Effector memory CD4-positive, alpha-beta T cell (primary cell): ENCODE measurements at places on chromosomes 3 and 15.

DNA sequence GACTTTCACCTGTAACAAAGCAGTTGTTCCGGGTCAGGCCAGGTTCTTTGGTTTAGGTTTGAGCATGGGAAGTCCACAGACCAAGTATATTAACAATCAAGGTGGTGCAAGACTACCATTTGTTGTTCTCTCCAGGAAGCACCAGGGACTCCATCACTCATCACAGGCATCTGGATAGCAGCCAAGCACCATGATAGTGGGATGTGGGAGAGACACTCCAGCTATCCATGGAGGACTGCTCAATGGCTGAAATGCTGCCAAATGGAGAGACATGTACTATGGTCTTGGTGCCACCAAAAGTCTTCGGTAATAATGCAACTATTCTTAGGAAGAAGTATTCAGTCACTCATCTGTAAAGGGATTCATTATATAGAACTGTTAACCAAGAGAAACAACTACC, 143.0 kb downstream of the TNIK start:
- no peak for DNase-seq

- no peak for DNase-seq
Observed at GRCh38 chr3:195312714-195313113, 41.8 kb upstream of the XXYLT1 start.

- no peak for DNase-seq
Observed at GRCh38 chr15:79045041-79045440, 45.5 kb downstream of the RASGRF1 start.

GRCh38 chr15:84661001-84661400, 3.0 kb upstream of the NMB start:
- no peak for DNase-seq

GRCh38 chr3:46854555-46854991, 8.7 kb downstream of the MYL3 start:
- DNase-seq, result no peak

DNA sequence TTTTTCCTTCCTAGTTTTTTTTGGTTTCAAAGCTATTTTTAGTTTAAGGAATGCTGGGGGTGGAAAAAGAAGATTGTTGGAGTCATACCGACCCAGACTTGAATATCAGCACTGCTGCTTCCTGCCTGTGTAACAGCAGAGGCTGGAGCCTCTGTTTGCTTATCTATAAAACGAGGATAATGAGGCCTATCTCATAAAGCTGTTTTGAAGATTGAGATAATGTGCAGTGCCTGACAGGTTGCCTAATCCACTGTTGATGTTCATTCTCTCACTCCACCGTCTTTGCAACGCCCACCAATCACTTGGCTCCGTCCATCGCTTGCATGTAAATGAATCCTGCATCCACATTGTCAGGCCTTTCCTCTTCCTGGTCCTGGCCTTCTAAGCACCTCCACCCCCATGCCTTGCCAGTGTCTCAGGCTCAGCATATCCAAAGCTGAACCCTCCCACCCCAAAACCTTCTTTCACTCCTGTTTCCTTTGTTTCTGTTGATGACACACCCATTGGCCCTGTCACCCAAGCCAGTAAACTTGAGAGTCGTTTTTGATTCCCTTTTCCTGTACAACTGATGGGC, 94.9 kb downstream of the MEX3B start:
- DNase-seq, result no peak

DNA sequence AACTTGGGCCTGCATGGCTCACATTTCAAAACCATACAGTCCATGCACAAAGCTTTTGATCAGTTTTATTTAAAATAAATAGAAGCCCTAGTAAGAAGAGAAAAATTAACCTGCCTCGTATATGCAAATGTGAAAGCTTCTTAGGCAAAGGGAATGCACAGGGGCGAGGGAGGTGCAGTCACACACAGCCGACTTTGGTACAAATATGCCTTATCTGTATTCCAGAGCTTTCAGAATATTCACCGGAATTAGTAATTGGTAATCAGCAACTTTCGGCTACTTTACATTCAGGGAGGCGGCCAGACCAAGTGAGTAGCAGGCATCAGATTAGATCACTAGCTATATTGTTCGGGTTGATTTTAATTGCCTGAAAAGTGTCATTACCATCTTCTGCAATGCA, 7.5 kb downstream of the CNTN3 start:
- no peak for DNase-seq

DNA sequence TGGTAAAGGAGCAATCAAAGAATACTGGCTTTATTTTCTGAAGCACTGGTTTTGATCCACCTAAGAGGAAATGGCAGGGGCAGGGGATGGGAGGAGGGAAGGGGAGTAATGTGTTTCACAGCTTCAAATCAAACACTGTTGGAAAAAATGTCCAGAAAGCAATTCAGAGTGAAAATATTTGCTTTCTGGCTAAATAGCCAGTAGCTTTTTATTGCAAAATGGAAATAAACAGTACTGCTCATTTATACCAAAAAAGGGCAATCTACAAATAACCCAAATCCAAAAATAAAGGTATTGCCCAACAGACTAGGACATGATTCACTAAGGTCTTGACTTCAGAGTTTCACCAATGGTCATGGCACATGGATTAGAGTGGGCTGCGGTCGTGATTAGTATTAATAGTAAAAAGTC, 279.3 kb upstream of the THBS1 start:
- no peak for DNase-seq

DNA sequence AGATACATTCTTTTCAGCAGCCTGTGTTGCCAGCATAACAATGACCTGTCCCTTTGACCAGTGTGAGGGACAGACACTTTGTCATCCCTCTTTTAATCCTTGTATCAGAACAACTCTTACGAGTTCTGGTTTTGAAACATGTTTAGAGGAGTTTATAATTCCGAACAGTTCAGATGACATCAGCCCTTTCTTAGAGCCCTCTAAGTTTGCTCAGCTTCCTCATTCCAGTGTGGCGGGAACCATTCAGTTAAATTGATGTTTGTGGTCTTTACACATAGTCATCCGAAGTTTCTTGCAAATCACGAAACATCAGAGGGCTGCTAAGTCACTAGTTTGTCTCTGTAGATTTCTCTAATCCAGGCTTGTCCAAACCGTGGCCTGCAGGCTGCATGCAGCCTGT, 102.5 kb downstream of the AKAP13 start:
- no peak for DNase-seq

GRCh38 chr3:180961087-180961486, 28.4 kb downstream of the DNAJC19 start:
- DNase-seq, result no peak

DNA sequence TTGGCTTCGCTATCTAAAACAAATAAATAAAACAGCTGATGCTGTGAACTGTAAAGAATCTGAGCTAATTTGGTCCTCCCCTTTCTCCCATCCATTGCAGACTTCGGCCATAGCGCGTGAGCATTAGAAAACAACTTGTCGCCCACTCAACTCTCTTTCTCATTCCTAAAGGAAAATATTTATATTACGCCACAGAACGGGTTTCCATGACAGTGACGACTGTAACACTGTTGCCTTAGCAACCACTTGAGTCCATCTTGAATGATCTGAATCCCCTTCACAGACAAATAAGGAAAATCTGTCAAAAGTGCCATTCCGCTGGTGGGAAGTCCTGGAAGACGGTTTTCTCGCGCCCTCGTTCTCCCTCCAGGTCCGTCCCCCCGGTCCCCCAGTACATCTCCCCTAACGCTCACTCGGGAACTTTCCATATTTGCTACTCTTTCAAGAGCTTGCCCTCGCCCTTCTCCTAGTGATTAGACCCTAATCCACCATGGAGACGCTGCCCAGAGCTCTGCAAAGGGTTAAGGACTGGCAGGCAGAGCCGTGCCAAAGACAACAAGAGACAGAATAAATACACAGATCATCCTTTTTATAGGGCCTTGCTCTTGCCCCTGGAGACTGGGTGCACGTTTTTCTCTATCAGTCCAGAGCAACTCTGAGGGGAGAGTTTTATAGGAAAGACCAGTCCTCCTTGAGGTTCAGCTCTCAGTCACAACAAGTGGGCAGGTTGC, 50.5 kb downstream of the CRYGS start:
- DNase-seq, result no peak

DNA sequence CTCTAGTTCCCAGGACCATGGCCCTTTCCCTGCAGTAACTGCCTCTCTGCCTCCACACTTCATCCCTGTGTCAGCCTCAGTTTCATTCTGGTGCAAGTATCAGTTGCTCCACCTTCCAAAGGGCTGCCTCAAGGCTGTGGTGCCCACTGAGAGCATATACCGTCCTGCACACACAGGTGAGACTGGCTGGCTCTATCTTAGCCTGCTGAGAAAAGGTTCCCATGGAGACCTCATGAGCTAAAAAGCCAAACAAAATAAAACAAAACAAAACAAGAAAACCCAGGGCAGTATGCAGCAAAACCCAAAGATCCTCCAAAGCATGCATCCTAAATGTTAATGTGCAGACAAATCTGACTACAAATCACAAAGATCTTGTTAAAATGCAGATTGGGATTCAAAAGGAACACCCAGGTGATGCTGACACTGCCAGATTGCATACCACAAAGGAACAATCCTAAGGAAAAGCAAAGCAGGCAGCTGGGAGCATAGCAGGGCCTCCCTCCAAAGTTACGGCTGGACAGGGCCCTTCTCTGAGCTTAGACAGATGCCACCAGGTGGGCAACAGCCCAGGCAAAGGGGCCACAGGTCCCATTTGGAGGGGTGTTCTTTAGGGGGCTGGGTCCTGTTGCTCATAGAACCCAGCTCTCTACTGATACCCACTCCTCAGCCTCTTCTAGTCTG, 76.3 kb upstream of the SLCO2A1 start:
- DNase-seq, result no peak

DNA sequence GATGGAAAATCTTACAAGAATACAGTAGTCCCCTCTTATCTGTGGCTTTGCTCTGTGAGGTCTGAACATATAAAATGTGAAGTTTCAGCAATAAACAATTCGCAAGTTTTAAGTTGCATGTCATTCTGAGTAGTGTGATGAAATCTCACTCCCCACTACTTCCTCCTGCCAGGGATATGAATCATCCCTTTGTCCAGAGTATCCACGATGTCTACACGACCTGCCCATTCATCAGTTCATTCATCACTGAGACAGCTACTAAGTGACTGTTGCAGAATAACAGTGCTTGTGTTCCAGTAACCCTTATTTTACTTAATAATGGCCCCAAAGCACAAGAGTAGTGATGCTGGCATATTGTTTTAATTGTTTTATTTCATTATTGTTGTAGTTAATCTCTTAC, 489.2 kb upstream of the UBE2E2 start:
- DNase-seq, result no peak

- no peak for DNase-seq
Observed at GRCh38 chr3:154040283-154040682, 80.9 kb upstream of the ARHGEF26 start.

DNA sequence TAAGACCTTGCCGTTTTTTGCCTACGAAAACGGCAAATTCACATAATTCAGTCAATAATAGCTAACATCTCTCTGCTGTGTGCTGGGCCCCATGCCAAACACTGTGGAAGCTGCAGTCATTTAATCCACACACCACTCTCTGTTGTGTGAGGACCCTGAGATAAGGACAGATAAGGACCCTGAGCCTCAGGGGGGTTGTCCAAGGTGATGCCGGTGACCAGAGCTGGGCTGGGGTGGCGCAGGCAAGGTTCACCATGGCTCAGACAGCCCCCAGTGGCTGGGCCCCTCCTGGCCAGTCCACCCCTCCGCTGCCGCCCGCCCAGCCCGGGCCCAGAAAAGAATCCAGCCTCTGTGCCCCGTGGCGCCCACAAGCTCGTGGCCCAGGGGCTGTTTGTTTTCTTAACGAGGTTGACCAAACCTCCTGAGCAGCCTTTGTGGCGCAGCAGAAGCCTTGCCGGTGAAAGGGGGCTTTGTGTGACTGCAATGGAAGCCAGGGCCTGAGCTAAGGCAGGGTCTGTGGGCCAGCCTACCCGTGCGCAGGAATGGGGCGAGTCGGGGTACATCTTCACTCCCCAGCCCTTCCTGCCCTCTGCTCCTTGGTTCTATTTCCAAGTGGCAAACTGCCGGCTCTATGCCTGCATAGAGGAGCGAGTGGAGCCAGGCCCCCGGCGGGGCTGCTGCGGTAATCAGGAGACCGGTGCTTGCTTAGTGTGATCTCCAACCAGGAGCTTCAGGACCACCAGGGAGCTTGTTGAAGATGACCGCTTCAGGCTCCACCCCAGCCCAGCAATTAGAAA, 4.4 kb upstream of the SNX22 start:
- no peak for DNase-seq

DNA sequence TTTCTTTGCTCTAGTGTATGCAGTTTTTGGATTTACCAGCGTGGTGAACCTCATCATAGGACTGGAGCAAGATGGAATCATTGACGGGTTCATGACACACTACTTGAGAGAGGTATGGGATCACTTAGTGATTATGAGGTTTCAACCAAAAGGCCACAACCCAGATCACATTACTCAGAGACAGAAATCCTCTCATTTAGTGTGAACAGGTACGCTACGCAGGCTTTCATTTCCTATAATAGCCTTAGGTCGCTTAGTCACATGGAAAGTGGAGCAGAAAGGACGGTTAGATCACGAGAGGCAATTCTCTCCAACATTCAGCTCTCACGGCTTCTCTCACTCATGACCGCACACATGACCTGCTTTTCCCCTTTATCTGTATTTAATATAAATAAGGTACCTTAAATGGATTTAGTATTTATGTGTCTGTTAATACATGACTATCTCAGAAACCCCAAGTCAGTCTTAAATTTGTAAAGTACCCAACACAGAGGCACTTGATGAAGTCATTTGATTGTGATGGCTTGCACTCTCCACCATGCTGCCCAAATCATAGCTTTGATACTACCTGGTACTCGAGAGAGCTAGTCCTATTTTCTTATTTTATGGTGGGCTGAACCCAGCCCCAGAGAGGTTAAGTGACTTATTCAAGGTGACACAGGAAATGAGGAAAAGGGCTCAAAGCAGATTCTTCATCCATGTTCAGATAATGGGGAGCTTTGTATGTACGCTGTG, 8.6 kb downstream of the TM6SF1 start:
- DNase-seq, result no peak

DNA sequence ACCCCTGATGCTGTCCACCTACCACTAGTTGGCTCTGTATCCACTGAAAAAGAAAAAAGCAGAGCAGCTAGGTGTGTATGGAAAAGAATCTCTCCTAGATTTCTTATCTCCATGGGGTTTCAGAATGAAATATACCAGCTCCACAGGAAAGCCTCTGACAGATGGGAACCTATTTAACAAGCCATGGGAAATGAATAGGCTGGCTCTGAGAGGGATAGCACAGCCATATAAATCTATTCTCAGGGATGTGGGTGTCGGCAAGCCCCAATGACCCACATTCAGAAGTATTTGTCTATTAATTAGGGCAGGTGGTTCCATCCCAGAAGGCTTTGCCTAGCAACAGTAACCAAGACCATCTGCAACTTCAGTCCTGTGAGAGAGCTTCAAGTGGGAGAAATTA, 694.1 kb downstream of the AGBL1 start:
- DNase-seq, result no peak

DNA sequence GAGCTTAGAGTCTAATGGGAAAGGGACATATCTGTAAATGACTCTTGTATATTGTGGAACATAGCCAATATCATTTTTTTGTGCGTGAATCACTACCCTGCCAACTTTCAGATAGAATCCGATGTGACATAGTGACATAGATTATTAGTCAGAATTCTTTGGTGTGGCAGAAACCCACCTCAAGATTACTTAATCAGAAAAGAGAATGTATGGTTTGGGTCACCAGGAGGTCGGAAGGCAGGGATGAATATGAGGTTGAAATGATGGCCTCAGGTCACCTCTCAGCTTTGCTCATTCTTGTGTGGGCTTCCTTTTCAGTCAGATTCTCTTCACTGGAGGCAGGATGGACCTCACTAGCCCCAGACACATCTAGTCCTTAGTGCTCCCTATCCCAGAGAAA, 41.4 kb downstream of the SNAPC5 start:
- DNase-seq, result no peak
